ENCODE measurements at places on chromosomes 5 and 9. TPM values are rescaled to one million over a fixed set of nuclear protein-coding genes. Genes with fewer than 3 reads are reported as not detected.

The FCN2 gene
- 1.5 TPM for total RNA-seq

The QRFP gene
- total RNA-seq: not detected

The LHX6 gene
- 7.0 TPM for total RNA-seq

The OMD gene
- 24.8 TPM for total RNA-seq

The BRINP1 gene
- total RNA-seq: not detected

The PTPRD gene
- 5.1 TPM for total RNA-seq

The SPINK4 gene
- total RNA-seq: not detected

The CATSPER3 gene
- not detected for total RNA-seq

The DCAF12 gene
- 33.5 TPM for total RNA-seq

The LHX3 gene
- not detected for total RNA-seq

The BHMT2 gene
- 57.2 TPM for total RNA-seq

The FYB1 gene
- 7.5 TPM for total RNA-seq

The OLFML2A gene
- 38.2 TPM for total RNA-seq

The SPATA31E1 gene
- not detected for total RNA-seq

All from subcutaneous adipose tissue (tissue), 4 donors.